ENCODE measurements at places on chromosomes 16 and 17.

- DNase-seq, result no peak
Observed at GRCh38 chr16:25141648-25142047, 30.1 kb downstream of the LCMT1 start.

- no peak for DNase-seq
Observed at GRCh38 chr17:82605939-82606600, 42.2 kb downstream of the WDR45B start.

DNA sequence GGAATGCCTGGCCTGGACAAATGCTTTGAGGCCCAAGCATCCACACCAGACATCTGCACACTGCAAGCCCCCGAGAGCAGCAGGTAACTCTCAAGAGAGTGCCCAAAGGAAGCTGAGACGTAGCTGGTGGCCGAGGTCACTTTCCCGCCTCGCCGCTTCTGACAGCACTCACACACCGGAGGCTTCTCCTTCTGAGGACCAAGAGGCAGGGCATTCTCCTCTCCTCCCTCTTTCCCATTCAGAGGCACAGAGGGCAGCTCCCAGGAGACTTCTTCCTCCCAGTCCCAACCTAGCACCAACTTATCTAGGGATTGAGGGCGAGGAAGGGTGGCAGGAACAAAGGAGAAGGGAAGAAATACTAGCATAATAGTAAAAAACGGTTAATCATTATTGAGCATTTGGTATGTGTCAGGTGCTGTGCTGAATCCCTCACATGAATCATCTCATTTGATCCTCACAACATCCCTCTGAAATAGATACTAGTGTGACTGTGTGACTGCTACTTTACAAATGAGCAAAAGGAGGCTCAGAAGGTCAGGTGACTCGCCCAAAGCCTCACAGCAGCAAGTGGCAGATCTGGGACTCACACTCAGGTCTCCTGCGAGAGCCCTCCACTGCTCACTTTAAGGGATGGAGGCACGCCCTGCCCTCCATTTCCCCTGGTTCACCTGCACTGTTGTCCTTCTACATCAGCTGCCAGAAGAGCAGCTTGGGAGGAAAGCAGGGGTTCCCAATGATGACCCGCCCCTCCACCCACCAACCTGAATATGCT, 41.8 kb downstream of the MYO18A start:
- peak; percentile 44 for DNase-seq

DNA sequence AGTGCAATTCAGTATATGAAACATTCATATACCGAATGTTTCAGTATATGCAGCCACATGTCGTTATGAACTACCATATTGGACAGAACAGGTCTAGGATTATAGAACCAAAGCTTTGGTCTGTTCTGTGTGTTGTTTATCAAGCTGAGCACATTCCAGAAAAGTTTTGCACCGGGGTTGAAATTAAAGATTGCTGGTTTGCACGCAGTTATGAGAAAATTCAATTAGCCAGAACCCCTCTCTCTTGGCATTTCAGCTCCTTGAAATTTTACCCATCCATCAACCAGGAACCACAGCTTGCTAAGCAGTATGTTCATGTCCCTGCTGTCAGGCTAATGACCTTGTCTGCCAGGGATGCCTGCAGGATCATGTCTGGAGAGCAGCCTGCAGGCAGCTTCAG, 9.5 kb downstream of the KRT32 start:
- DNase-seq, result no peak

- DNase-seq, result no peak
Observed at GRCh38 chr17:78458091-78458490, 79.6 kb downstream of the PGS1 start.

DNA sequence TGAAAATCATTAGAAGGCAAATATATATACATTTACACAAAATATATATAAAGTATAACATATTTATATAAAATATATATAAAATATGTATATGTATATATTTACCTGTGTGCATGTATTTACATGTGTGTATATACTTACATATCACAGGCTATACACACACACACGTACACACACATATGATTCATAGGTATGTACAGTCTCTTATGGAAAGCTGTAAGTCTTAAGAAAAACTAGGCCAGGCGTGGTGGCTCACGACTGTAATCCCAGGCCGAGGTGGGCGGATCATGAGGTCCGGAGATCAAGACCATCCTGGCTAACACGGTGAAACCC, 14.7 kb downstream of the TOM1L2 start:
- no peak for DNase-seq

GRCh38 chr17:75778861-75779249, 5.8 kb upstream of the UNK start:
- DNase-seq, result peak; percentile 76

- no peak for DNase-seq
Observed at GRCh38 chr16:4365014-4365406, 6.6 kb upstream of the VASN start.

DNA sequence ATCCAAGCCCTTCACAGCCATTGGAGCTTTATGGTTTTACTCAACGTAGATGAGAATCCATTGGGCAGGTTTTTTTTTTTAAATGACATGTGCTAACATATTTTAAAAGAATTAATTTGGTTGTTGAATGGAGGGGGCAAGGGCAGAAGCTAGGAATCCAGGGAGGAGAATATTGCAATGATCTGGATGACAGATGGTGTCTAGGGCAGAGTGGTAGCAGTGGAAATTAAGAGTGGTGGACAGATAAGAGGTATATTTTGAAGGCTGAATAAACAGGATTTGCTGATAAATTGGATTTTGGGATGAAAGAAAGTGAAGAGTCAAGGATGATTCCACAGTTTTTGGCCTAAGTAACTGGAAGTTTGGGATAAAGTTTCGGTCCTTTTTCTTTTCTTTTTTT, 54.8 kb upstream of the DHX40 start:
- no peak for DNase-seq

GRCh38 chr16:58727028-58727781, 6.9 kb downstream of the GOT2 start:
- no peak for DNase-seq

- DNase-seq, result peak; percentile 10
Observed at GRCh38 chr16:73124097-73124652, 76.2 kb upstream of the ZFHX3 start.

GRCh38 chr16:84925092-84925772, 86.1 kb downstream of the ZDHHC7 start:
- peak; percentile 72 for DNase-seq

DNA sequence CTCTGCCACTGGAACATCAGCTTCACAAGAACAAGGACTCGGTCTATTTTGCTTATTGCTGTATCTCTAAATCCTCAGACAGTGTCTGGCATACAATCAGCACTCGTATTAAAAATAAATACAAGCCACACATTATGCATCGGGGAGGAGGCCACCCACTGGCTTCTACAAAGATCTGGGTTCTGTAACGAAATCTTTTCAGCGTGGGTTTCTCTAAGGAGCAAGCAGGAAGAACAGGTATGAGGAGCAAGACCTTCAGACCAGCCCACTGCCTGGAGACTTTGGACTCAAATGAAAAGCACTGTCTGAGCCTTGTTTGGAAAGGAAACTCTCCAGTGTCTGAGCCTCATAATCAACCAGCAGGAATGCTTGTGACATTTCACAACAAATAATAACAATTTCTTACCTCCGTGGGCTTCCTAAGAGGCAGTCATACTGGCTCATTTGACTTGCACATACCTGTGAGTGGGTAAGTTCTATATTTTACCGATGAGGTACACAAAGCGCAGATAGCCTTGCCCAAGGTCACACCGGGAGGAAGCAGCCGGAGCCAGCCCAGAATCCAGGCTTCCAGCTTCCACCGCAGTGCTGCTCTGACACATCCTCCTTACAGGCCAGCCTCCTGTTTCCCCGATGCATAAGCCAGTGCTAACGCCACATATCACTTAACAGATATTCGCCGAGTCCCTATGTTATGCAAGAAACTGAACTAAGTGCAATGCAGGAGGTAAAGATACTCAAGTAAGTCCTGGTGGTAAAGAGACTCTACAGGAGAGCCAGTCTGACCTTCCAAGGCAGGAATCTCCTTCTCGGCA, 118.6 kb upstream of the TNRC6C start:
- no peak for DNase-seq

GRCh38 chr17:12114686-12115418, 94.2 kb downstream of the MAP2K4 start:
- no peak for DNase-seq

GRCh38 chr17:3940965-3941698, 23.1 kb downstream of the ATP2A3 start:
- no peak for DNase-seq

GRCh38 chr17:1697681-1698080, 12.5 kb downstream of the TLCD2 start:
- no peak for DNase-seq

DNA sequence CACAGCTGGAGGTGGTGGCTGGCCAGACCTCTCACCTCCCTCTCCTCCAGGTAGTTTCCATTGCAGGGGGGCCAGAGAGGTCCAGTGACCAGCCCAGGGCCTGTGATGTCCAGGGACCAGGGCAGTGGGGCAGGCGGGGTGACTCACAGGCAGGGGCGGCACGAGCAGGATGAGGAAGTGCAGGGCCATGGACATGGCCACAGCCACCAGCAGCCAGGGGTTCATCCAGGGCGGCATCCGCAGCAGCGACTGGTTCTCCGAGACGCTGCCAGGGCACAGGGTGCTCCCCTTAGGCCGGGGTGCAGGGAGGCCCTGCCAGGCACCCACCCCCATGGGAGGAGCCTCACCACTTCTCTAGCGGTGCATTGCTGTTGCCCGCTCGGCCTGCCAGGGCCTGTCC, 12.9 kb upstream of the P2RX1 start:
- peak; percentile 61 for DNase-seq

DNA sequence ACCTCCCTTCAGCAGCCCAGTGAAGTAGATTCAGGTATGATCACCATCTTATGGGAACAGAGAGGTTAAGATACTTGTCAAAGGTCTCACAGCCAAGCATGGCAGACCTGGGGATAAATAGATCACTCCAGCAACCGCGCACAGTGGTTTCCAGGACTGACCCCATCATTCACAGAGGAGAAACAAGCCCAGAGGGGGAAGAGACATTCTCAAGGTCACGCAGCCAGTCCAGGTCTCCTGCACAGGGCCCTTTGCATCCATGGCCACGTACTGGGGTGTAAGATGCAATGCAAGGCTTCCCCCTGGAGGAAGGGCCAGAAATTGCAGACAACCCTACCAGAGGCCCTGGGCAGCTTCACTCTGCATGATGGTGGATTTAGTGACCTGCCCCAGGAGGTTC, 19.9 kb downstream of the TLE7 start:
- peak; percentile 40 for DNase-seq

DNA sequence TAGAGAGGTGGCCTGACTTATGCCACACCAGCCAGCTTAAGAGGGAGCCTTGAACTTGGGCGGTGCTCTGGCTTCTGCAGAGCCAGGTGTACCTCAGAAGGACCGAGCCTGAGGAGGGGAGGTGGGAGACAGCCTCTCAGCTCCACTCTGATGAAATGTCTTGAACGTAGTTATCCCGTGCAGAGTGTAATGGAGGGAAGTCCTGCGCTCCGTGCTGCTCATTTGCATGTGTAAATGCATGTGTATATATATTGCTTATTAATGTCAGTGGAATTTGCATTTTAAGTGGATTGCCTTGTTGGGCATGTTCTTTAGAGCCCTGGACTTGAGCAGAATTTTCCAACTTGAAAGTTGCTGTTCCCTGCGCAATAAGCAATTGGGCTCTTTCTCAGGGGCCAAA, 264.9 kb upstream of the SDK2 start:
- DNase-seq, result no peak

DNA sequence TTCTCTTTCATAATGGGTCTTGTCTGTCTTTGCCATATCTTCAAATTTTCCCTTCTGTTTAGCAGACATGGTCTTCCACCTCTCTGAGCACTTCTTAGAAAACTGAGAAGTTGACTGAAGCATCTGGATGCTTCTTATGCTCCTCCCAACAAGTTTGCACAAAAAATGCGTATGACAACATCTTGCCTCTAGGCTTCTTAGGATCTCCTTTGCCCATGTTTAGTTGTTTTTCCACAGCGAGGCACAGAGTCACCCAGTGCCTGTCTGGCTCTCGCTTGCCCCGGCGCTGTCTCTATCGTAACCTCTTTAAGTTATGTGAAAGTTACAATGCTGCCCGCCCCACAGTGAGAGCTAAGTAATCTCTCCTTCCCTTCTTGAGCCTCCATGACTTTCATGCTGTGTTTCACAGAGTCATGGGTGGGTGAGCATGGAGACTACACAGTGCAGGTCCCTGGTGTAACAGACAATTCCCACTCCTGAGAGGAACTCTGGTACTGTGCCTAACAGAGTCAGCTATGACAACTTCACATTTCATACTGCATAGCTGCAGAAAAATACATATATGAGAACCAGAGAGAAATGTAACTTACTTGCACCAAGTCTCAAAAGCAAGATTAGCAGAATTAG, 195.4 kb downstream of the AATF start:
- no peak for DNase-seq

DNA sequence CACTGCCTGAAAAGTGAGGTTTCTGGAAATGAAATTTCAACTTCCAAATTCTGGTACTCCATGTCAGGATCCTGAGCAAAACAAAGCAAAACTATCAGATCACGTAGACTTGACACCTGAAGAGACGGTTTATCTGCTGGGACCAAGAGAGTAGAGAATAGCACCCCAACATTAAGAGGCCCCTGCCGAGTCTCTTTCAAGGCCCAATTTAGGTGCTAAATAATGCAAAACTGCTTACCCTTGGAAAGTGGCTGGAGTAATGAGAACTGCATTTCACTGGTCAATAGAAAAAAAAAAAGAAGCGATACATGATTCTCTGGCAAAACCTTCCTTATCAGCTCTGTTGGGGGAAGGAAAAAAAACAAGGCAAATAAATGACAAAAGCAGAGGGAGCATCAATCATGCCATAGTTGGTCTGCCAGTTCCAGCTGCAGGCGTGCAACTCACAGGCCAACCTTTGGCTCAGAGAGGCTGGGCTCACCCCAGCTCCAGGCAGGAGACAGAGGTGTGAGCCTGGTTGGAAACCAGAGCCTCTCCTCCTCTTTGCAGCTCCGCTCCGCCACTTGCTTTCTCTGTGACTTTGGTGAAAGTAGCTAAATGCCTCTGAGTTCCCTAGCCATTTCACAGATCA, 595.2 kb downstream of the TOX3 start:
- no peak for DNase-seq

- DNase-seq, result peak; percentile 40
Observed at GRCh38 chr16:67833030-67833414, 9.1 kb upstream of the THAP11 start.

DNA sequence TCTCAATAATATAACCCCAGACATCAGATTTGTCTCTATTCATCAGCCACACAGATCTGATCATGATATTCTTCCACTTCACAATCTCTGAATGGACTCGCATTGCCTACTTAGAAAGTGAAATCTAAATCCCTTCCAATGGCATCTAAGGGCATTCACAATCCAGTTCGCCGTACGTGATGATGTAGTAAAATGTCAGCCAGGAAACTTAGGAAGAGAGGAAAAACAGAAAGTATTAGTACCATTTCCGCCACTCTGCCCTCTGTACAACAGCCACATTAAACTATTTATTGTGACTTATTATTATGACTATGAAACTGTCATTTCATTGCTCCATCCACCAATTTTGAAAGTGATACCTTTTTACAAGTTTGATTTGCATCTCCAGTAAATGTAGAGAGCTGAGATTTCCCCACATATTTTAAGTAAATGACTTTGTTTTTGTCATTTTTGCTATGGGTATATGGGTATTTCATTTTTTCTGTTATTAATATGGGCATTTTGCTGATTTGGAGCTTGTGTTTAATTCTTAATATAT, 69.4 kb upstream of the SMIM36 start:
- DNase-seq, result no peak
